ENCODE measurements at places on chromosomes 16 and 17.

DNA sequence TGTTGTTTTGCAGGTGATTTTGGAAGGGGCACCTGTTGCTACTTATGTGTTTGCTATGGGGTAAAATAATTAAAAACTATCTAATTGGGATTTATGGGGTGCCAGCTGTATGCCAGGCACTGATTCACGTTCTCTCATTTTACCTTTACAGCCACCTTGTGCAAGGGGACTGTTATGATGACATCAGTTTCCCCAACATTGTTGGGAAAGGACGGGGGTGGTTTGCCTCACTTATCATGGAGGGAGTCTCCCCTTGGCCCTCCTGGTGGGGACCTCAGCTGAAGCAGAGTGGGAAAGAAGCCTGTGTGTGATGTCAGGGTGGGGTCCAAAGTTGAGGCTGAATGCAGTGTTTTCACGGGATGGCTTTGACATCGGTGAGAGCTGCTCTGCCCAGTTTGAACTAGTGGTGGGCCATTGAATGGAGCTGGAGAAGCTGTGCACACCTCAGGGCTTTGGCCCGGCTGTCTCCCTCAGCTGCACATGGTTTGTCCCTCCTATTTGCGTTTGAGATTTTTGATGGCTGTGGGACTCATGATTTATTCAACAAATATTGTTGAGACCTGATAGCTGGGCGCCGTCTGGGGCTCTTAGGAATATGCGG lies 36.1 kb downstream of the CMIP start:
- DNase-seq = no peak

DNA sequence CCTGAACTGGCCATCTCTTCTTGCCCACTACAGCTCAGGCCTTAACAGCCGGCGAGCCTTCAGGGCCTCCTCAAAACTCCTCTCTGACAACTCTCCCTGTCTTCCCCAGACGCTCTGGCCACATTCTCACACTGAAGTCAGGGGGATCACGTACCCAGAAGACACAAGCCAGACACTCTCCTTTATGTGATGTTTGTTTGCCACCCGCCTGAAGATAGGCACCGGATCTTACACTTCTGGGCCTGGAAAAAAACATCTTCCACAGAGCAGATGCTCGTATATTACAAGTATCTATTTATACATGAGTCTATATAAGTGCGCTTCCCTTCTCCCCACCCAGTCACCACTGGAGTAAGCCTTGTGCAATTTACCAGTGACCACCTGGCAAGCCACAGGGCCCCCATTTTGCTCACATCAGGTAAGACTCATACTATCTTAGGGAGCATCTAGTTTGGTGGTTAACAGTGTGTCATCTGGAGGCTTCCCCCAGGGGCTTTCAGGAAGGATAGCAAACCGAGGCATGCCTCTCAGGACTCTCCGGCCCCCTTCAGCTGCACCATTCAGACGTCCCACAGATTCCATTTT lies 349.4 kb downstream of the SOX9 start:
- DNase-seq = no peak

DNA sequence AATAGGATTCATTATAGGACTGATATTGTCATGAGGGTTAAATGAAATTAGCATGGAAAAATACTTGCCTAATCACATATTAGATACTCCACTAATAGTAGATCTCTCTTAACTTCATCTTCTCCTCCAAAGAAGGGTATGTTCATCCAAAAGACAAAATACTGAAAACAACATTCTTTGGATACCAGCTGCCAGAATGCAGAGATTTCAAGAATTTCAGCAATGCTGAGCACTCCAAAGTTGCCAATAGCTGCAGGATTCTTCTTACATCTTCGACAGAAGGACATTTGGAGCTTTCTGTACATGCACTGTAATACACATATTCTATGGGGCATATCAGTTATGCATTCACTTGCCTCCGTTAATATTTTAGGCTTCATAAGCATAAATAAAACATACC lies 436.5 kb downstream of the HAPSTR1 start:
- no peak for DNase-seq

DNA sequence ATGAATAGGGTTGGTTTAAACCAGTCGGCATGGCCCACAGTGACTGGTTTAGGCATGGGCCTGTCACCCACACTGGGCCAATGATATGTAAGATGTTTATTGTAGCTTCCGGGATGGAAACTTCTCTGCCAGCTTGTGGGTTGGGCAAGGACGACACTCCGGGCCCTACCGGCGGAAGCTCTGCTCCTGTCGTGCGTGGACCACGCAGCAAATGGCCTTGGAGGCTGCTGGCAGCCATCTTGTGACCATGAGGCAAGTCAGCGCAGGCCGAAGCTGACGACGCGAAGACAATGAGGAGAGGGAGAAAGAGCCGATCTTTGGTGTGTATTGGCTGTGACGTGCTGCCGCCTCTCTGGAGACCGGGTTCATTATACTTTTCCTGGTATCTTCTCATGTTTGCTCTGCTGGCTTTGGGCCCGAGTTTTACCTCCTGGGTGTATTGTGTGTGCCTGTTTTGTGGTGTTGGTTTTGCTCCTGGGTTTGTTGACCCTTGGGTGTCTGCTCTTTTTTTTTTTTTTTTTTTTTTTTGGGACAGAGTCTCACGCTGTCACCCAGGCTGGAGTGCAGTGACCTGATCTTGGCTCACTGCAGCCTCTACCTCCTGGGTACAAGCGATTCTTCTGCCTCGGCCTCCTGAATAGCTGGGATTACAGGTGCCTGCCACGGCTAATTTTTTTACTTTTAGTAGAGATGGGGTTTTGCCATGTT lies 15.4 kb downstream of the SLC25A10 start:
- DNase-seq = no peak

DNA sequence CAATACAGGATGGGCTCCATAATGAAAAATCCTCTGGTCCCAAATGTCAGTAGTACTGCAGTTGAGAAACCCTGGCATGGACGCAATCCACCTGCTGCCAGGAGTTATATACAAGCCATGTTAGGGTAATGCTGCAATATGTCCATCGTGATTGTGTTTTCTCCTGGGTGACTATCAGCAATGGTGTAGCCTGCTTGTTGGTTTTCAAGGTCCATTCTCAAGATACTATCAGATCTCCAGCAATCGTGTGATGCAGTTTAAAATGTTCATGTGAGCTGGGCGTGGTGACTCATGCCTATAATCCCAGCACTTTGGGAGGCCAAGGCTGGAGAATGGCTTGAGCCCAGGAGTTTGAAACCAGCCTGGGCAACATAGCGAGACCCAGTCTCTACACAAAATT lies 24.0 kb downstream of the ABCC1 start:
- DNase-seq = no peak

GRCh38 chr16:64250866-64251265 lies 871.0 kb downstream of the CDH11 start:
- no peak for DNase-seq

- DNase-seq = no peak
Measured at GRCh38 chr17:15121426-15121825, 143.7 kb downstream of the PMP22 start.
